ENCODE measurements at places on chromosomes 7 and 10.
A peak's percentile ranks its signal among the peaks of the same experiment; 100 is the strongest.

- DNase-seq: no peak
Measured at GRCh38 chr7:44622342-44623151, 16.1 kb downstream of the OGDH start.

- no peak for DNase-seq
Measured at GRCh38 chr7:1022801-1023465, 21.4 kb upstream of the GPR146 start.

- DNase-seq: no peak
Measured at GRCh38 chr10:21203473-21204107, 306.5 kb upstream of the NEBL start.

DNA sequence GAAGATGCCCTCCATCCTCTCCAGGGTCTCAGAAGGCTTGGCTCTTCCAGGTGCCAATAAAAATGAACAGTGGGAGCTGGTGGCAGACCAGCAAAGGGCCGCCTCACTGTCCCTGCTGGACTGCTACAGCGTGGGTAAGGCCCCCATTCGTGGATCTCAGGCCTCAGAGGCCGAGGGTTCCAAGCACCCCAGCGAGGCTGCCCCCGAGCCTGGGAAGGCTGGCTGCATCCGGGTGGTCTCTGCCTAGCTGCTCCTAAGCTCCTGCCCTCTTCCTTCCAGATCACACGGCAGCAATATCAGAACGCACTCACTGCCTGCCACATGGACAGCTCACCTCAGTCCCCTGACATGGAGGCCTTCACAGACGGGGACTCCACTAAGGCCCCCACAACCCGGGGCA is 42.9 kb downstream of the GOT1 start:
- no peak for DNase-seq

DNA sequence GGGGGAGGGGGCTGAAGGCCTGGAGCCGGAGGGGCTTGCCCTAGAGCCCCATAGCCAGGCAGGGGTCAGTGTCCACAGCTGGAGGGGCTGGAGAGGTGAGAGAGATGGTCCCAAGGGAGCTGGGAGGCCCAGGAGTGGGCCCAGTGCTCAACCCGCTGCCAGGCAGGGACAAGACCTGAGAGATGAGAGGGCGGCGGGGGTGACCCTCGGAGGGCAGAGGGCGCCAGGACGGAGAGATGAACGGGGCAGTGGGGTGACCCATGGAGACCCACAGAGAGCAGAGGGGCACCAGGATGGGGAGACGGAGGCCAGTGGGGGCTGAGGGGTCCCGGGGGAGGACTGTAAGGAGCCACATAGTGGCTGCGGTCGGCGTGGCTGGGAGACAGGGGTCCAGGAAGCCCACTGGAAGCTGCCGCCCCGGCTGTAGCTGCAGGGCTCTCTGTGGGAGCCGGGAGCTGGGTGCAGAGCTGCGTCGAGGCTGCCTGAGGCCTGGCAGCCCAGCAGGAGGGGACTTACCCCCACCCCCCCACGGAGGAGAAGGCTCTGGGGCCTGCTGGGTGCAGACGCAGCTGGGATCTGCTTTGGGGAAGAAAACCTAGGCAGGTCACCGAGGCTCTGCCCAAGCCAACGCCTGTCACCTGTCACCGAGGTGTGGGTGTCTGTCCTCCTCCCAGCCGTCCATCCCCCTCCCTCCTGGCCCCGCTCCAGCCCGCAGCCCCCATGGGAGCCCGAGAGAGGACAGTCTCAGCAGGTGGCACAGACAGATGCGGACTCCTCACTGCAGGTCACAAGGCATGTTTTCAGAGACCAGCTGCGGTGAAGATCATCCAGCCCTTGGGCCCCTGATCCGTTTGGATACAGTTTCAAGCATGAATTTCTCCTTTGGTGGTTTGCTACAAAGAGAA is 25.1 kb downstream of the PWWP2B start:
- no peak for DNase-seq

GRCh38 chr10:86642499-86642898 is 11.8 kb upstream of the OPN4 start:
- no peak for DNase-seq

DNA sequence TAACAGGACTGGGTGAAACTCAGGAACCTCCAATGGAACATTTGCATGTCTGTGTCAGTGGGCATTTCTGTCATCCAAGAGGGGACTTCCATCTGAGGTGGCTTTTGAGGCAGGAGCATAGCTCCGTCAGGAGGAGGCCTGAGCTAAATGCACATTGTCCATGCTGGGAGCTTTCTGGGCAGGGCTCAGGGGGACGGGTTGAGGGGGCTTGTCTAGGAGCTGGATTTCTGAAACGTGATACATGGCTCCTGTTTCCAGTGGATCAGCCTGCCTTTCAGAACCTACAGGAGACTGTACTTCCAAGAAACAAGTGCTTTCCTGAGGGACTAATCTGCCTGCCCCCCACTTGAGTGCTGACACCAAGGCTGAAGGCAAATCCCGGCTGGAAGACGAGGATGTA is 40.5 kb upstream of the GDF10 start:
- no peak for DNase-seq

GRCh38 chr10:69854511-69855345 is 53.0 kb downstream of the COL13A1 start:
- DNase-seq: no peak

- DNase-seq: no peak
Measured at GRCh38 chr7:8291397-8292141, 29.6 kb upstream of the ICA1 start.

- no peak for DNase-seq
Measured at GRCh38 chr10:34171957-34172527, 643.1 kb downstream of the PARD3 start.

- DNase-seq: no peak
Measured at GRCh38 chr10:117549100-117549585, 6.6 kb downstream of the EMX2 start.

GRCh38 chr10:72009425-72010081 is 45.4 kb downstream of the CHST3 start:
- peak; percentile 5 for DNase-seq

- DNase-seq: no peak
Measured at GRCh38 chr10:84334811-84335210, 6.4 kb downstream of the CCSER2 start.

DNA sequence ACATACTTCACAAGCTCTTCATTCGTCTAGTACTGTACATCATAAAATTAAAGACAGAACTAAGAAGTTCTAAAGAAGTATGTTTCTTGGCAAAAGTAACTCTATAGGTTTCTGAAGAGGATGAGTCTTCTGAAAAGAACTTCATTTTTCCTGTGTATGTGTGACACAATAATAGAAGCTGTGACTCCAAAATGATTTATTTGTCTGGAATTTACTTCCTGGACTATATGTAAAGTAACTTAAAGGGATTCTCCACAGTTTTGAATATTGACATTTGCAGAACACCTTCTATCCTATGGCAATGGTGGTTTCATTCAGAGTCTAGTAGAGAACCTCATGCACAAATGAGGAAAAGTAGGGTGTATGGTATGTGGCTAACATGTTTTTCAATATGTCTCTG is 19.8 kb upstream of the CLDN12 start:
- DNase-seq: no peak

GRCh38 chr7:110877016-110877415 is 213.9 kb upstream of the LRRN3 start:
- DNase-seq: no peak

- DNase-seq: no peak
Measured at GRCh38 chr7:83672157-83672556, 23.2 kb upstream of the SEMA3E start.

DNA sequence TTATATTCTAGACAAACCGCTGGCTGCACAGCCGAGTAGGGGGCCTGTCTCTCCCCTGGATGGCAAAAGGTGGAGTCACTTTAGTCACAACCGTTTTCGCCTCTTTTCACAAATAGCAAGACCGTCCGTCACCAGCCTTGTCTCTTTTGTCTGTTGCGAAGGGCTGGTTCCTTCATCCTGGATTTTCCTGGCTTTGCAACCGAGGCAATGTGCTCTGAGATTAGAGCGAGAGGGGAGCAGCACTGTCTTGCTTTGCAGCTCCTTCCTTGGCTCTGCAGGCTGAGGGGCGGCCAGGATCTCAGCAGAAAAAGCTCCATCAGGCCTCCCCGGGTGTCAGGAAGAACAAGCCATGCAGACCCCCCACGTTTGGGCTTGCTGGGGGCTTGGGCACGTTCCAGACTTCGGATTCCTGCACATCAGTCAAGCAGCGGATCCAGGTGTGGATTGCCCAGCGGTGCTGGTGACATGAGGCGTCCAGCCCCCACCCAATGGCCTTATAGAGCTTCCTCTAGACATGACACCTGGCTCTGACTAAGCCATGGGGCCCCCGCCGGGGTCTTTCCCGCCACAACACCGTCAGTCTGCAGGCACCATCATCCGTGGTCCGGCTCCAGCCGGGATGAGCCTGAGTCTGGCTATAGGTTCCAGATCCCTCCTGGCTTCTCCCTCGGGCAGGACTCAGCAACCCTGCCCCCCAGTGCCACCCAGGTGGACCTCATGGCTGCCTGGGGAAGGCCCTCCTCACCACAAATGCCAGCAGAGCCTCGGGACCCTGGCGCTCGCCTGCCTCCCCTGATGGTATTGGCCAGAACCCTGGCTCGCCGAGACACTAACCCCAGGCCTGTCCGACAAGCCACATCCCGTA is 467.6 kb upstream of the FOXK1 start:
- DNase-seq: no peak
